EL (cell line): ENCODE measurements at places on chromosomes 7 and 10.

DNA sequence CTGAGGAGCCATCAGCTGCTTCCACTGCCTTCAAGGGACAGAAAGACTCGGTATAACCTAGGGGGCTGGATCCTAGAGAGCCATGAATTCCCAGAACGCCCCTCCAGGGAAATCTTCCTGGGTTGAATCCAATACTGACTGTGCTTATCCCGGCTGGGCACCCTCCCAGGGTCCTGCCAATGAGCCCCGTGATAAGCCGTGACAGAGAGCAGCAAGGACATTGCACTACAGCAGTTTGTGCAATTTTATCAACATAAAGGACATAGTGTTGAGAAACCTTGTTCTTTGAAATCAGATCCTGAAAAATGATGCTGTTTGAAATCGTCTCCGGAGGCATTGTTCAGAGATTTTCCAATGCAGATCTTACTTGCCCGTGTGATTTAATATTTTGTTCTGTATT is 18.8 kb downstream of the AKR1B1 start:
- DNase-seq, result no peak

GRCh38 chr7:122492007-122492406 is 187.5 kb upstream of the FEZF1 start:
- DNase-seq, result no peak

- DNase-seq, result no peak
Observed at GRCh38 chr7:36154255-36155212, 1.5 kb downstream of the EEPD1 start.

GRCh38 chr10:124554085-124554858 is 92.6 kb downstream of the LHPP start:
- no peak for DNase-seq

DNA sequence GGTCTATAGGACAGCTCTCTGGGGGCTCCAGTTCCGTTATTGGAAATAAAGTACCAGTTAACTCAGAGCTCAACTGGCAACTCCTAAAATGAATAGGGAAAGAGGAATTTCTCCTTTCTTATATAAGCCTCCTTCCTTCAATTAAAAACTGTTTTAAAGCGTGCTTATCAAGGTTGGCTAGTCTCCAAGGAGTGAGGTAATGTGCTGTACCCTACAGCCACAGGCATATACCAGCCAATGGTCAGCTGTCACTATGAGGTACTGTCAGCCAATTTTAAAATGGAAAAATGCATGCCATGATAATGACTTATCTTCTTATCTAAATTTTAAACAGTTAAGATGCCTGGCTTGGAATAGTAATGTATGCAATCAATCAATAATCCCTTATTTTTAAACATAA is 76.2 kb downstream of the PLCE1 start:
- peak; percentile 63 for DNase-seq

GRCh38 chr7:139718141-139718540 is 59.7 kb downstream of the HIPK2 start:
- no peak for DNase-seq

- DNase-seq, result no peak
Observed at GRCh38 chr7:103967401-103967800, 22.1 kb downstream of the RELN start.

DNA sequence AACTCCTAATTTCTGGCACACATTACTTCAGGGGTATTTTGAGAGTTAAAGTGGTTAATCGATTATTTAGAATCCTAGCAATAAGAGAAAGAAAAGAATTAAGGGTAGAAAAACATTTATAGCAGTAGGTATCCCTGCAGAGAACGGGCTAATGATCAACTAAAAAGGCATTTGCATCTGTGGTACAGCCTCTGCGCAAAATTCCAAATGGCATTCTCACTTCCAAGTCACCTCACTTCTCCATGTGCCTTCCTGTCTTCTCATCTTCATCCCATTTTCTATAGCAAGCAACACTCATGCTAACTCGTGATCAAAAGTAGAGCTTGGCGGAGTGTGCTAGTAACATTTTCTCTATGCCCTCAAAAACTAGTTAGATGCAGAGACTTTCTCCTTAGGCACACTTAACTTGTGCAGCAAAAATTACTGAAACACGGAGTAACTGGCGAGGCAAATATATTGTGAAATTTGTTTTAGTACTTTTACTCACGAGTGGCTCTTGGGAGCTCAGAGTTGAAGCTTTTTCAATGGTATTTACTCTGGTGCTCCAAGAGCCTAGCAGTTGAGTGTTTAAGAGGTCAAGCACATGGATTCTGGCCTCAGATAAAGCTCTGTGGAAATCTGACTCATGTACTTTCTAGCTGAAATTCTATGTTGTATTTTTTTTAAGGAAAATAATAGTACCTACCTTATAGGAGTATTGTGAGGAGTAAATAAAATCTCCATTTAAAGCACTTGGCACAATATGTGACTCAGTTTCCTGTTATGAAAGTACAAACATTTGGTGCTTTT is 65.1 kb downstream of the MET start:
- peak; percentile 5 for DNase-seq
